Stimulated activated CD4-positive, alpha-beta T cell treated with anti-CD3 and anti-CD28 coated beads, Interleukin-1b, Interleukin-23, amount 100 ng/mL, for 4 hours (primary cell): ENCODE measurements at places on chromosomes 6 and 20.

DNA sequence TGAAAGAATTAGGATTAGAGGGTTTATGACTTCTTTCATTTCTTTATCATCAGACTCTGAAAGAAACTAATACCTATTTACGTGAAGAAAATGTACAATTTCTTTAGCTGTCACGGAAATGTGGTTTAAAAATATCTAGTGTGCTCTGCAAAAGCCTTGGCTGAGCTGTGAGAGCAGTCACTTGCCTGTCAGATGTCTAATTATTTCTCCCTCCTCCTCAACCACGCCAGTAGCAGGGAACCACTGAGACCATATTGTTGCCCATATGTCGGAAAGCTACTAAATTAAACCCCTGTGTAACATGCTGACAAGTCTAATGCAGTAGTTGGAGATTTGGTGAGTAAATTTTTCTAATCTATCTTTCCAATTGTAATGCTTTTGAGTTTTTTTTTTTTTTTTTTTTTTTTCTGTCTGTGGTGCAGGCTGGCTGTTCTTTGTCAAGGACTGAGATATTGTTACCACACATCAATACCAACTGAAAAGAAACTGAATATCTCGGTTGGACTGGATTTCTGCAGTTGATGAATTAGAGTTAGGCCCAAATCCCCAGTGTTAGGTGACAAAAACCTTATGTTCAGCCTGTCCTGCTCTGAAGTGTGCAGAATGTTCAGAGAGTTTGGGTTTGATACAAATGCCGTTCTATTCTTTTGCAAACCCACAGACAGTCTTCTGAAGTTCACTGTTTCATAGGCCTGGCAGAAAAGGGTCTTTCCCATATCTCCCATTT, 302.9 kb upstream of the SYNCRIP start:
- no peak for DNase-seq

DNA sequence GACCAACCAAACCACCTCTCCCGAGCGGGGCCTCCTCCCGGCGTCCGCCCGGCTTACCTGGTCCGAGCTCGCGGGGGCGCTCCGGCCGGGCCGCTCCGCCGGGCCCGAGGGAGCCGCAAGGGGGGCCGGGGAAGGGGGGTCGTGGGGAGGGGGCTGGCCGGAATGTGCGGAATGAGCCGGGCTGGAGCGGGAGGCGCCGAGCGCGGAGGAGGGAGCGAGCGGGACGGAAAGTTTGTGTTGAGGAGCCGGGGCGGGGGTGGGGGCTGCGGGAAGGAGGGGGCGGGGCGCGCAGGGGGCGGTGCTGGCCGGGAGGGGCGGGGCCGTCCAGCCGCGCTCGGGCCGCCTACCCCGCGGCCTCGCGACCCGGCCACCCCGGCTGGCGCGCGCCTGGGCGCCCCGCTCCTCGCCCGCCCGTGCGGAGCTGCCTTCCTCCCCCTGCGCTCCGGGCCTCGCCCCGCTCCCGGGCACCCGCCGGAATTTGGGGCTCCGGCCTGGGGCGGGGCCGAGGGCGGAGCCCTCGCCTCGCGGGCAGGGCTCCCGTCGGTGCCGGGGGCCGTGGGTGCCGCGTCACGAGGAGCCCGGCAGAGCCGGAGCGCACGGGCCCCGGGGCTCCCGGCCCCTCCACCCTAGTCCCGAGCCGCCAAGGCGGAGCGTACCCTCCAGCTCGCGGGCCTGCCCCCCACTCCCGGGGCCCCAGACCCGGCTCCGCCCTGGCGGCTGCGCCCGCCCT, at the start of gene TEAD3:
TSS of gene TEAD3 (minus strand) at position 239 of the 730 bp plus-strand sequence.
- DNase-seq = peak; percentile 61

GRCh38 chr6:152068622-152069261, 261.3 kb downstream of the ESR1 start:
- no peak for DNase-seq

GRCh38 chr6:47737406-47737805, 39.0 kb downstream of the ADGRF4 start:
- no peak for DNase-seq

GRCh38 chr6:112384511-112384910, 37.4 kb downstream of the RFPL4B start:
- no peak for DNase-seq

- no peak for DNase-seq
These were observed 165.2 kb downstream of the DLL1 start for GRCh38 chr6:170125456-170126300.

GRCh38 chr6:100062621-100063020, 68.6 kb upstream of the MCHR2 start:
- no peak for DNase-seq

DNA sequence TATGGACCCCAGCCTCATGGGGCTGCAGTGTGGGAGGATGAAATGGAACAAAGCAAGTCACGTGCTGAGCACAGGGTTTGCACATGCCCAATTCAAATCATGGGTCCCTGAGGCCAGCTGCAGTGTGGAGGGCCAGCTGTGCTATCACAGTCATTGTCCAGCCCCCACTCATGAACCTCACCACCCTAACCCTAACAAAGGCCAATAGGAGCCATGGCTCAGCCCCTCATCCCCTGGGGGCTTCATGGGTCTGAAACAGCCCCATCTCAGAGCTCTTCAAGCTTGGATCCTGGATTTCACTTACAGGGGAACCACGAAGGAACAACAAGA, 125.6 kb upstream of the MAFB start:
- no peak for DNase-seq
